ENCODE measurements at places on chromosomes 11 and 22.
A peak's percentile ranks its signal among the peaks of the same experiment; 100 is the strongest.

- no peak for DNase-seq
Observed at GRCh38 chr11:16166571-16166970, 189.8 kb downstream of the SOX6 start.

- no peak for DNase-seq
Observed at GRCh38 chr22:38325587-38325986, 8.4 kb upstream of the CSNK1E start.

GRCh38 chr22:39653787-39654077, 83.2 kb downstream of the CACNA1I start:
- no peak for DNase-seq

- DNase-seq = no peak
Observed at GRCh38 chr22:39622881-39623367, 52.4 kb downstream of the CACNA1I start.

DNA sequence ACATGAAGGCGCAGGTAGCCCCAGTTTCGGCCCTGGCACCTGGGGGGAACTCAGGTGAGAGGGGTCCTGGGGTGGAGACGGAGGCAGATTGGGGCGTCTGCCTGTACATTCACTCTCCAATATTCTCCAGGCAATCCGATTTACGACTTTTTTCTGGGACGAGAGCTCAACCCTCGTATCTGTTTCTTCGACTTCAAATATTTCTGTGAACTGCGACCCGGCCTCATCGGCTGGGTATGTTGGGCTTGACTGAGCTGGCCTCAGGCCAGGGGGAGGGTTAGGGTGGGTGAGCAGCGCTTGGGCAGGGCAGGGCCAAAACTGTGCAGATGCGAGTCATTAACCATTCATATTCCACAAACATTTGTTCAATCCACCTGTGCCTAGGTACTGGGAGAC, 1.7 kb downstream of the TM7SF2 start:
- DNase-seq = no peak

DNA sequence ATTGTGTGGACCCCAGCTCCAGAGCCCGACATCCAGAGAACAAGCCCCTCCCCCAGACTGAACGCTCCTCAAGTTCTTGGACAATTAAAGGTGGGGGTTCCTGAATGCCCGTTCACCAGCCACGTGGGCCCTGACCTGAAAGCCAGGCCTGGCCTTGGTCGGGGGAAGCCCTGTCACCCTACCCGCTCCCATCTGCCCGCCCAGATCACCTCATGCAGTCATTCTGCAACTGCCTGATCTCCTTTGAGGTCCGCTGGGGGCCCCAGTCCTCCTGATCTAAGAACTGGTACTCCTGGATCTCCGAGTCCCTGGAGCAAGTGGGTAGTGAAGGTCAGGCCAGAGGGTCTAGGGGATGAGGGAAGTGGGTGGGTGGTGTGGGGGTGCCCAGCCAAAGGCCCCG, 9.1 kb upstream of the NAALADL1 start:
- DNase-seq = no peak

- no peak for DNase-seq
Observed at GRCh38 chr22:41928593-41929417, 2.2 kb upstream of the TNFRSF13C start.

DNA sequence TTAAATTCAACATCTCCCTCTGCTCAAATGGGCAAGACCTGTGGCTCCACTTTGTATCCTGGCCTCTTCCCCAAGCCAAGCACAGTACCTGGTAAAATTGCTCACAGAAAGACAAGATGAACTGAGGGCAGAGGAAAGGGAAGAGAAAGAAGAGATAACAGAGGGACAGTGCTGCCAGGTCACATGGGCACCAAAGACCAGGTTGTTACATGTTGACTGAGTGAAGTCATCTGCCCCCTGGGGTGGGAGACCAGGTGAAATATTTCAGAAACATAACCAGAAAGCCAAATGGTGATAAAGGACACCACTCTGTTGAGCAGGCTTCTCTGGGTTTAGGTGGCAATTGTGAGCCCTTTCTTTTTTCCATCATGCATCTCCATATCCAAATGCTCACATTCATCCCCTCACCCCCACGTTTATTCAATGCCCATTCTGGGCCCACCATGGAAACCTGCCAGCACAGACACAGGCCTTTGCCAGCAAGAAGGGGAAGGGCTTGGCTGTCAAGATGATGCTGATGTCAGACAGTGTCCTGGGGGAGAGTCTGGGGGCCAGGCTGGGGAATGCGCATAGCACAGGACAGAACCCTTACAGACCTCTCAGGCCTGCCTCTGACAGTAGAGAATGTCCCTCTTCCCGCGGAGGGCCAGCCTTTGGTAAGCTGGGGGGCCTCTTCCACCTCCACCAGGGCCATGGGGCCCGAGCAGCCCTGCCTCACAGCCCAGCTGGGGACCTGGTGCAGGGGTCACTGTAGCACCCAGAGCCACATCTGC, 51.6 kb downstream of the DGCR2 start:
- DNase-seq = no peak

- no peak for DNase-seq
Observed at GRCh38 chr22:26409719-26410335, 19.2 kb upstream of the ASPHD2 start.

DNA sequence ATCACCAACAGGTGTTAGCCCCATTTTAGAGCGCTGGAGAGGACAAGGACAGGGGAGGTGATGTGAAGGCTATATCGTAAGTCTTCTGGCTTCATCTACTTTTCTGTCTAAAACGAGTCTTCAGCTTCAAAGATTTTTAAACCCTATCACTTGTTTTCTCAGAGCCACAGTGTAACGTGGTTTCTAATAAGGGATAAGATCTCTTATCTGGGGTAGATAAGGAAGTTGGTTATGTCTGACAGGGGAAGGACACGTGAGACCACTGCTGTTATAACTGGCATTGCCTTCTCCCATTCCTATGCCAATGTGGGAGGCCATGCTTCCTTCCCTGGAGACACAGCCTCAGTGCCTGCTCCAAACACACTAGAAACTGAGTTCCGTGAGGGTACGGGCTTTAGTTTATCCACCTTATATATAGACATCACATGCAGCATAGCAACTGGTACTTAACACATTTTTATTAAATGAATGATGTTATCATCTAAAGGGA, 39.3 kb downstream of the LARGE2 start:
- no peak for DNase-seq

DNA sequence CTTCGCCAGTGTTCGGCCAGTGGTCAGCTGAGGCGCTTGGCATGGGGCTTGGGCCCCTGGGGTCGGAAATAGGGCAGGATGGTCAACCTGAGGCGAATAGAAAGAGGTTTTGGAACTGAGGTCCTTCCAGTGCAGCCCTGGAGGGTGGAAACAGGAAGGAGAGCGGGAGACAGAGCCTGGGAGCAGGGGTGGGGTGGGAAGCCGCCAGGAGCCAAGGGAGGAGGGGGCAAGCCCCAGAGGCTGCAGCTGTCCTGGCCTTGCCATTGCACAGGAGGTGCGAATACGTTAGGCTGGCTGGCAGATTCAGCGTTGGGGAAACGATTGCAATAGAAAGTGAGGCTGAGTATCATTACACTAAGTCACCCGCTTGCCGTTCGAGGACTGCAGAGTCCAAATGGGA, 13.9 kb upstream of the KCTD17 start:
- DNase-seq = no peak

DNA sequence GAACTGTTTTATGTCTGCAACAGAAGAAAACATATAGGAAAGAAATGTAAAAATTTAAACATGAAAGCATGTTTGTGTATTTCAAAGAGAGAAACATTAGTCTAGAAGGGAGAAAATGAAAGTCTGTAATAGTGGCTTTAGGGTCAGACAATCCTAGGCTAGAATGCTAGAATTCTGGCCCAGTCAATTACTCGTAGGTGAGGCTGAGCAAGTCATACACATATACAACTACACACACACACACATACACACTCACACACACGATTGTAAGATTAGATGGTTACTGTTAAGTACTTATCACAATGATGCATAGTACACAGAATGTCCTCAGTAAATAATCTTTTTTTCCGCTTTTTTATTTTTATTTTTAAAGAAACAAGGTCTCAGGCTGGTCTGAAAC, 37.7 kb upstream of the PCF11 start:
- DNase-seq = no peak

- DNase-seq = peak; percentile 16
Observed at GRCh38 chr22:40452730-40453487, 82.5 kb downstream of the SGSM3 start.
